WTC11 (cell line): ENCODE measurements at places on chromosomes 12 and 14. TPM values are rescaled to one million over a fixed set of nuclear protein-coding genes. Genes with fewer than 3 reads are reported as not detected.

SLC25A29 gene
- 179 to 185 TPM (median 181 TPM) in 3 replicates for total RNA-seq

GLIPR1L2 gene
- 0.30 to 0.32 TPM in 2 of 3 replicates, not detected in the other for total RNA-seq

RTL1 gene
- 0.05 to 0.07 TPM in 2 of 3 replicates, not detected in the other for total RNA-seq

KIF26A gene
- 36.4 to 53.4 TPM (median 39.5 TPM) in 3 replicates for total RNA-seq

KICS2 gene
- total RNA-seq = 9.9 to 11.6 TPM (median 10.7 TPM) in 3 replicates

DNA sequence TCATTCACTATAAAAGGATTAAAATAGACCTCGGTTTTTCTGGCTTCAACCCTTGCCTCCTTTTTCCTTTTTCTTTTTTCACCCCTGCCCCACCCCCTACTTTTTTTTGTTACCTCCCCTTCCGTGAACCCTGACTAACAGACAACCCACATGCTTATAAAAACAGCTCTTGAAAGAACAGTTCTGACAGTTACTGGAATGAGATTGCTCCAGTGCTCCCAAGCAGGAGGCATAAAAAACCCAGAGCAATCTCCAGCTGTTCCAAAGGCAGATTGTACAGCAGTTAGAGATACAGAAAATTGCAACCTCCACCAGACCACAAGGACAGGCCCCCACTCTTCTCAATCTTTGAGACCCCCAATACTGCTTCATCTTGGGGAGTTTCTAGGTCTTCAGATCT is 29.9 kb upstream of the TMEM260 start:
- DNase-seq = no peak

- no peak for DNase-seq
Observed at GRCh38 chr14:90658541-90658967, 157.7 kb downstream of the TTC7B start.

GRCh38 chr12:98799822-98800221 is 154.7 kb downstream of the APAF1 start:
- no peak for DNase-seq

DNA sequence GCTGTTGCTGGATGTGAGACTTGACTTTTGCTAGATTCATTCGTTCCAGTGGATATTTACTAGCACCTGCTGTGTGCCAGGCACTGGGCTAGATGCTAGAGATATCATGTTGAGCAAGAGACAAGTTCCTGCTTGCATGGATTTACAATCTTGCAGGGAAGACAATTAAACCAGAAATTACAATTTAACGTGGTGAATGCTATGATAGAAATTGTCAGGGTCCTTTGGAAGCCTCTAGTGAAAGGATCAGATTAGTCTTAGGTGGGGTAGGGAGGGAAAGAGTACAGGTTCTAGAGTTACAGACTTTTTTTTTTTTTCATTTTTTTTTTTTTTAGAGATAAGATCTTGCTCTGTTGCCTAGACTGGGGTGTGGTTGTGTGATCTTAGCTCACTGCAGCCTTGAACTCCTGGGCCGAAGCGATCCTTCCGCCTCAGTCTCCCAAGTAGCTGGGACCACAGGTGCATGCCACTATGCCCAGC is 36.7 kb downstream of the SPATS2 start:
- DNase-seq = no peak

GRCh38 chr12:64186789-64187188 is 35.3 kb downstream of the KICS2 start:
- DNase-seq = no peak

- no peak for DNase-seq
Observed at GRCh38 chr12:31214626-31215517, 111.1 kb downstream of the SINHCAF start.
